ENCODE measurements at places on chromosomes 7 and 10.

DNA sequence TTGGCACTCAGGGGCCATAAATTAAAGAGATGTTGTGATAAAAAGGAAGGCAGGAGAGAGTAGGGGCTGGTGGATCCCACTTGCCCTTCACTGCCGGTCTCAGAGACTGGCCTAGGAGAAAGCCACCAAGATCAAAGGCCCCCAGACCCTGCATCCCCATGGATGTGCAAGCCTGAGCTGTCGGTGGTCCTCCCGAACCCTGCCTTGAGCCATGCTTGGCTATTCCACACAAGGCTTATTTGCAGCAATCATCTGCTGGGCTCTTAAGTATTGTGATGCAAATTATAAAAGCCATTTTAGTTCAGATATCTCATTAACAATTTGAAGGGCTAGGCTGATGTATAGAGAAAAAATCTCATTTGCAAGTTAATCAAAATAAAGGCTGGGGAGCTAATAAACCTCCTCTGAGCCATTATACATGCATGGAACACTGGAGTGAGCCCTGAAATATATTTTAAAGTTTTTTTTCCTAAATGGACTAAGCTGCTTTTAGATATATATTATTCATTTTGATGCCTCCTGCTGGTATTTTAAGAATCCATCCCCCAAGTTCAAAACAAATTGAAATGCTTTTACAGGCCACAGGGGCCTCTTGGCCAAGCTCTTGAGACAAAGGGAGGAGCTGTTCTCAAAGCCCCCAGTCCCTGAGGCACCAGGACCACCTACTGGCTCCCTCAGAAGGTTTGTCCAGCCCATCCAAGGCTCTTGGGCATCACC is 28.1 kb downstream of the OAT start:
- no peak for DNase-seq

DNA sequence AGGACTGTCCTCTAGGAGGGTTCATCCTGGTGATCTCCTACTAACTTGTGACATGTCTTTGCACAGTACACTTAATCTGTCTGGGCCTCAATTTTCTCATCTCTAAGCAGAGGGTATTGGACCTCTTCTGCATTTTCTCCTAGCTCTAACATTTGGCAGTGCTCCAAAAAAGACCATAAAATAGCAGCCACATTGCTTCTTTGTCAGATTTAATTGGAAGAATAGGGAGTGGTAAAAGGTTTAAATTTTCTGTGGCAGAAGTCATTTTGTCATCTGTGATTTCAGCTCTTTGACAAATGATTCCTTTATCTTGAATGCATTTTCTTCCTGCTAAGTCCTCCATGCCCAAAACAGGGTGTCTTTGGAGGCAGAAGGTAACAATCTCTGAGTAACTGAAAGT is 289.9 kb upstream of the LRGUK start:
- DNase-seq, result no peak

- DNase-seq, result no peak
These were observed 54.2 kb upstream of the SVIL start for GRCh38 chr10:29689001-29689400.

GRCh38 chr7:156988343-156989185 is 21.9 kb downstream of the MNX1 start:
- no peak for DNase-seq

DNA sequence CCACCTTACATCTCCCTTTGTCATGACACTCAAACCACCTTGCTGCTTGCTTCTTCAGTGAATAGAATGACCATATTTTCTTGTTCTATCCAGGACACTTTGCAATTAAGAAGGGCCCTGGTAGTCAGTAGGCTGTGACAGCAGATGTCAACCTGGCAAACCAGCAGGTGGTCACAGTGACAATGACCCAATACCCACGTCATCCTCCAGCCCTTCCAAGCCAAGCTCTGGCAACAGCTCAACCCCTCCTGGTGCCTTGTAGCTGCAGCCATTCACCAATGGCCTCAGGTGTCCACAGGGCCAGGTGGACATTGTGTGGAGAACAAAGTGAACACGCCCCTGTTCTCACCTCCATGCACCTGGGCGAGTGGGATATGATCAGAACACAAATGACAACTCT is 87.6 kb upstream of the MACROH2A2 start:
- DNase-seq, result no peak

GRCh38 chr10:125063256-125063925 is 97.0 kb downstream of the CTBP2 start:
- no peak for DNase-seq

- DNase-seq, result no peak
These were observed 5.3 kb downstream of the CPXM2 start for GRCh38 chr10:123886292-123886691.

DNA sequence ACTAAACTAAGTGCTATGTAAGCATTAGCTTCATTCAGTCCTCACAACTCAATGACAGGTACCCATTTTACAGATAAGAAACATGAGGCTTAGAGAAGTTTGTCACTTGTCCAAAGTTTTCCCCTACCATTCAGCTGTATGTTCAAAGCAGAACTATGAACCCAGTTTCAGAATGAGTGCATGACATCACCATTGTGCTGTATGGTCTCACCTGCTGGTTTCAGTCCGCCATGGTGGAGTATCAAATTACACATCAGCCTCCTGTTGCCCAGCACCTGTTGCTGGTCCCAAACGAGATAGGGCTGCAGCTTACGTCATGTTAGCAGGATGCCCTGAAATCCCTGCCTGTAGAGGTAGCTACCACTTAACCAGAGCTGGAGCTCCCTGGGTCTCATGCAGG is 95.0 kb downstream of the DYNC1I1 start:
- DNase-seq, result no peak

DNA sequence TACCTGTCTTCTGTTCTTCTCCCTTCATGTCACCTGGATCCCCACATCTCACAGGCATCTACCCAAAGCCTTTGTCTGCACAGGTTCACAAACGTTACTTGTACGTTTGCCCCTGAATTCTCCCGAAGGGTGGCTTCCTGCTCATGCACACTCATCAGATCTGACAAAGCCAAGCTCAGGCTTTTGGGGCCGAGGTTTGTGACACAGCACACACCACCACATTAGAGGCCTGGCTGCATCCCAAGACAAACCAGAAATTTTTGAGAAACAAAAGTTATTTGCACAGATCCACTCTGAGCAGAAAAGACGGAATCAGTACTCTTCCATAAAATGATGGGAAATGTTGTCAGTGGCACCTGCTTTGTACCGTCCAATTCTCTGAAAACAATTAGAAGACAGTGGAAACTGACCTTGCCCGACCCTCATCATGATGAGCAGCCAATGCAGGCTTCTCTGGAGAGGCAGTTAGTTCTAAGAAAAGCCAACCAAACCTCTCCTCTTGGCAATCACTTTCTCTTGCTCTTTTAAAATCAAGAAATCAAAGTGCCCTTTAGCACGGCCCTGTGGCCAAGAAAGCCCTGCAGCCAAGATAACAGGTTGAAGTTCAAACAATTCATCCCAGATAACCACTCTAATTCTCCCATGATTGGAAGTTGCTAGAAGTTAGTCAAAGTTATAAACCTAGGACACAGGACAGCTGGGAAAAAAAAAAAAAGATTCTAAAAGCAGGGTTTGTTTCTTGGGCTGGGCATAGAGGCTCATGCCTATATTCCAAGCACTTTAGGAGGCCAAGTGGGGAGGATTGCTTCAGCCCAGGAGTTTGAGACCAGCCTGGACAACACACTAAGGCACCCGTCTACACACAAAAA is 13.6 kb upstream of the SVIL start:
- DNase-seq, result no peak

- no peak for DNase-seq
These were observed 82.5 kb downstream of the NDUFB2 start for GRCh38 chr7:140778975-140779374.

DNA sequence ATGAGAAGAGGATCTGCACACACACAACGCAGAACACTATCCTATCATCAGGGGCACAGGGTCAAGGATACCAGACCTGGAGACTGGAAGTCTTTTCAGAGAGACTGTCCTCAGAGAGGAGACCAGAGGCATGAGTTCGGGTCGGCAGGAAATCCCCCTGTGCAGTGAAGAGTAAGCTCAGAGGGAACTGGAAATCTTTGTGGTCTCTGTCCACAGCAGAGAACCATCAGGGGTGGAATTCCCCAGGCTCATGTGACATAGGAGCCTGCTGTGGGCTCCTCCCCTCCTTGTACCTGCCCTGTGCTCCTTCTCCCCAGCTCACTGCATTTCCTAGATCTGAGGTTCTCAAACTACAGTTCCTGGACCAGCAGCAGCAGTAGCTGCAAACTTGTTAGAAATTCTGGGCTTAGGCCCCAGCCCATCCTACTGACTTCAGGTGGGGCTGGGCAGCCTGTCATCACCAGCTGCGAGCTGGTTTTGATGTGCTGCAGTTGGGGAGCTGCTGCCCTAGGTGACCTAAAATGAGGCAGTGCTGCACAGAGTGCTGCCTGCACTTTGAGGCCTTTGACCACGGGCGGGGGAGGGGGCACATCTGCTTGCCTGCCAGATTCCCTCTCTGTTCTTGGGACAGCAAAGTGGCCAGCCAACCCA is 2.4 kb downstream of the ZMIZ2 start:
- DNase-seq, result no peak

GRCh38 chr7:86209036-86209435 is 434.7 kb upstream of the GRM3 start:
- DNase-seq, result no peak
